ENCODE measurements at places on chromosomes 16 and 17. TPM values are rescaled to one million over a fixed set of nuclear protein-coding genes. Genes with fewer than 3 reads are reported as not detected.

DNA sequence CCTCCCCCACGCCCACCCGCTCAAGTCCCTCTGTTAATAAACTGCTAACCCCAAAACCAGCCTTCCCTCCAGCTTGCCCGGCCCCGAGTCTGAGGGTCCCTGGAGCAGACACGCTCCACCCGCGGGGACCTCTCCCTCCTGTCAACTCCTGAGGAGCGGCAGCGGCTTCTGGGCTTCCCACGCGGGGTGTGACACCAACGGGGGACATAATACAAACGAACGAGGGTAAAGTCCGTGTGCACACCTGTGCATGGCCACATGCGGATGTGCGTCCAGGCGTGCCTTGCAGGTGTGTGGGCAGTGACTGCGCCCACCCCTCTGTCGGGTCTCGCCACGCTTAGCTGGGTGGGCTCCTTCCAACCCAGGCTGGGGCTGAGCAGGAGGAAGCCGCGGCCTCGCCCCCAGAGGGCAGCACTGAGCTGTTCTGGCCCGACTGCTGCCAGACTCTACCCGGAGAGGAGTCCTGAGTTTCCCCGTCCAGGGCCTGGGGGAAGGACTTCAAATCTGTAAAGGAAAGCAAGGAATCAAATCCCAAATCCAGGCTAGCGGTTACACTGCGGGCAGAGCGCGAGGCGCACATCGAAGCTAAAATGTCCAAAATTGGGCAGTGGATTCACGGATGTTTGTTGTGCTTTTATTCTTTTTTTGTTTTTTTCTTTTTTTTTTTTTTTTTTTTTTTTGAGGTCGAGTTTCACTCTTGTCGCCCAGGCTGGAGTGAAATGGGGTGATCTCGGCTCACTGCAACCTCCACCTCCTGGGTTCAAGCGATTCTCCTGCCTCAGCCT is 24.2 kb upstream of the KRT17 start:
- DNase-seq: peak; percentile 87
- no peaks in the 10 kb centered on the region for H3K27me3 ChIP-seq
- peak overlapping the region; percentile 38 for H3K4me3 ChIP-seq
- peaks cover 12% of the 10 kb centered on the region for H3K4me1 ChIP-seq

DNA sequence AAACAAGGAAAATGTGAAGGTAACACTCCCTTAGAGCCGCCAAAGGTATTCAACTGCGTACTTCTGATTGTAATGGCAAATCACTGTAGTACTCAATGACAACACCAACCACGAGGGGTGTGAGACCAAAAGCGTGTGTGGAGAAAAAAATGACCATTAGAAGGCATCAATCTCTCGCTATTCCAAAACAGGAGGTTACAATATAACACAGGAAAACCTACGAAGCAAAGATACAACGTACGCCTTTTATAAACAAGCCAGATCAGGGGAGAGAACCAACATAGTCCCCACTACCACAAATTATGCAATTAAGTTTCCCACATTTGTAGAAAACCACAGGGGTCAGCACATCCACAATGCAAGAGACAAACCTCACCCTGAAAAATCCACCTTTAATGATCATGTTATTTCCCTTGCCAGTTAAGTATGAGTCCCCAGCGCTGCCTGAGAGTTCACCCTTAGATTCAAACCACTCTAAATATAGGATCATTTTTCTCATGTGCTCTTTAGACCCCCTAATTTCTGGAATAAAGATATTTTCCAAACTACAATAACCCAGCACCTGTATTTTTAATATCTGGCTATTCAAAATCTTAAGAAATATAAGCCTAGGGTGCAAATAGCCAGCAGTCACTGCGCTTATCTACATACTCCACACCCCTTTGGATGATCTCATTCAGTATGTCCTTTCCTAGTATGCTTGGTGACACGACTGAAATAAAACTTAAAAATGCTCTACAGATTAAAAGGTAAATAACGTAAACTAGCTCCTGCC is 12.4 kb downstream of the TEX14 start:
- no peak overlapping the region for H3K4me3 ChIP-seq
- H3K27ac ChIP-seq: no peak overlapping the region
- H3K4me1 ChIP-seq: no peaks in the 10 kb centered on the region
- H3K36me3 ChIP-seq: no peaks in the 10 kb centered on the region
- DNase-seq: no peak

NPIPA7 gene
- total RNA-seq: 1.8 TPM

SCNN1G gene
- not detected for total RNA-seq

NPIPA2 gene
- total RNA-seq: 1.00 TPM

GRCh38 chr16:71230122-71230845 is at the start of gene HYDIN:
TSS of gene HYDIN (minus strand) at chr16:71230722. CDS start at chr16:71186895, 43,827 bp downstream.
- H3K4me1 ChIP-seq: no peaks in the 10 kb centered on the region
- peak; percentile 56 for DNase-seq
- H3K36me3 ChIP-seq: no peaks in the 10 kb centered on the region
- H3K27me3 ChIP-seq: no peaks in the 10 kb centered on the region

DNA sequence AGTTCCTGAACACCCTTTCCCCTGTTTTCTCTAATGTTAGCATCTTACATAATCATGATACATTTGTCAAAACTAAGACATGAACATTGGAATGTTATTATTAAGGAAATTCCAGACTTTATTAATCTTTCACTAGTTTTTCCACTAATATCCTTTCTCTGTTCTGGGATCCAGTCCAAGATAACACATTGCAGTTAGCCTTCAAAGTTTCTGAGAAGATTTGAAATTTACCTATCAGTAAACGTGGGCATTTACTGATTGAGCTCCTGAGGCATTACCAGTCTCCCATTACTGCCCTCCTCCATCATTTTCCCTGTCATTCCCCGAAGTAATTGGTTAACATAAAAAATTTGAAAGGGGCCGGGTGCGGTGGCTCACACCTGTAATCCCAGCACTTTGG is 5.7 kb upstream of the CD300LG start:
- H3K36me3 ChIP-seq: no peaks in the 10 kb centered on the region
- DNase-seq: no peak
- H3K4me1 ChIP-seq: no peaks in the 10 kb centered on the region
- no peak overlapping the region for H3K27ac ChIP-seq
- no peaks in the 10 kb centered on the region for H3K27me3 ChIP-seq

GRCh38 chr16:10141671-10142070 is 40.6 kb downstream of the GRIN2A start:
- H3K4me1 ChIP-seq: no peaks in the 10 kb centered on the region
- H3K27ac ChIP-seq: no peak overlapping the region
- H3K27me3 ChIP-seq: no peaks in the 10 kb centered on the region
- H3K36me3 ChIP-seq: no peaks in the 10 kb centered on the region
- DNase-seq: no peak
- H3K4me3 ChIP-seq: no peak overlapping the region

DNA sequence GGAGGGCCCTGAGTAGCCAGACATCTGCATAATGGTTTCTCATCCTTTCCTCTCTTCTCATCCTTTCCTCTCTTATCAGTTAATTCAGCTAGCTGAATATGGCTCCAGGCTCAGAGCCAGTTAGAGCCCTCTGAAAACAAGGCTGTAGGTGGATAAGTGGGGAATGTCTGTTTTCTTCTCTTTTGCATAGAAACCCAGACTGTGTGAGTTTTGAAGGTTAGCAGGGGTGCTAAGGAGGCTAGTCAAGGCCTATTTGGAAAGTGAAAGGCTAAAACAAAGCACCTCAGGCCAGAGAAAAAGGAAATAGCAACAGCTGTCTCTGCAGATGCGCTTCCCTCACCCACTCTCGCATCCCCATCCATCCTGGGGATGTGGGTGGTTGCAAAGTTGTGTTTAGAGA is 420.9 kb downstream of the SHISA9 start:
- no peak overlapping the region for H3K4me3 ChIP-seq
- H3K36me3 ChIP-seq: no peaks in the 10 kb centered on the region
- H3K27ac ChIP-seq: no peak overlapping the region
- no peaks in the 10 kb centered on the region for H3K27me3 ChIP-seq
- no peak for DNase-seq

DNA sequence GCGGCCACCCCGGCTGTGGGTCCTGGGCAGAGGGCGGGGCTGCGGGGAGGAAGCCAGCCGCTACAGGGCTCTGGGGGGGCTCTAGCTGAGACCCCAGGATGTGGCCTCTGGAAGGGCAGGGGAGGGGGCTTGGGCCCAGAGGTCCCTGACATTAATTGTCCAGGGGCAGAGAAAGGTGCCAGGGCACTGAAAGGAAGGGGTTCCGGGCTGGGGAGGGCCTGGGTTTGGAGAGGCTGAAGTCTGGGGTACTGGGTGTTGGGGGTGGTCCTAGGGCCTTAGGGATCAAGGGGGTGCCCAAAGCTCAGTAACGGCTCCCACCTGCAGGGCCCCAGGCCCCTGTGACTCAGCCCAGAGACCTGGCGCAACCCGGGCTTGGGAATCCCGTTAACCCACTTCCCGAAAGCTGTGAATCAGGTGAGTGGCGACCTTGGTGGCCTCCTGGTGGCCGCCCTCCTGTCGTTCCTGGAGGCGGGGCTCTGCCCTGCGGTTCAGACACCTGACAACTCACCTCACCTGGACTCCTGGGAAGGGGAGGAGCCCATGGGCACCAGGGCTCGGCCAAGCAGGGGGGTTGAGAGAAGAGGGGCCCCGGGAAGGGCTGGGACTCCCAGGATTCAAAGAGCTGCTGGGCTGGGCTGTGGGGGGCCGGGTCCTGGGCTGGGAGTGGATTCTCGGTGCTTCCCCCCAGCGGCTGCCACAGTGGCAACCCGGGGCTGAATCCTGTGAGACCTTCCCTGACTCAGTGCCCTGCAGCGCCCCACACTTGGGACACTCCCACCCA is 465 bp upstream of the PRSS22 start:
- no peaks in the 10 kb centered on the region for H3K4me1 ChIP-seq
- no peaks in the 10 kb centered on the region for H3K27me3 ChIP-seq
- H3K4me3 ChIP-seq: no peak overlapping the region
- no peak for DNase-seq
- no peaks in the 10 kb centered on the region for H3K36me3 ChIP-seq
- H3K27ac ChIP-seq: no peak overlapping the region

TMC6 gene
- total RNA-seq: 15.8 TPM

TMEM186 gene
- total RNA-seq: 9.4 TPM

SLFN11 gene
- 7.8 TPM for total RNA-seq

- peaks cover 56% of the 10 kb centered on the region for H3K36me3 ChIP-seq
- H3K27ac ChIP-seq: no peak overlapping the region
- no peak for DNase-seq
- no peaks in the 10 kb centered on the region for H3K4me1 ChIP-seq
- H3K4me3 ChIP-seq: no peak overlapping the region
These were observed 8.6 kb upstream of the DHRS13 start for GRCh38 chr17:28911411-28912045.

SYT17 gene
- 14.1 TPM for total RNA-seq

ARHGAP27 gene
- 7.4 TPM for total RNA-seq

GRCh38 chr17:35864853-35865252 is 3.8 kb downstream of the HEATR9 start:
- H3K27me3 ChIP-seq: no peaks in the 10 kb centered on the region
- H3K4me3 ChIP-seq: no peak overlapping the region
- no peaks in the 10 kb centered on the region for H3K36me3 ChIP-seq
- H3K27ac ChIP-seq: no peak overlapping the region

DNA sequence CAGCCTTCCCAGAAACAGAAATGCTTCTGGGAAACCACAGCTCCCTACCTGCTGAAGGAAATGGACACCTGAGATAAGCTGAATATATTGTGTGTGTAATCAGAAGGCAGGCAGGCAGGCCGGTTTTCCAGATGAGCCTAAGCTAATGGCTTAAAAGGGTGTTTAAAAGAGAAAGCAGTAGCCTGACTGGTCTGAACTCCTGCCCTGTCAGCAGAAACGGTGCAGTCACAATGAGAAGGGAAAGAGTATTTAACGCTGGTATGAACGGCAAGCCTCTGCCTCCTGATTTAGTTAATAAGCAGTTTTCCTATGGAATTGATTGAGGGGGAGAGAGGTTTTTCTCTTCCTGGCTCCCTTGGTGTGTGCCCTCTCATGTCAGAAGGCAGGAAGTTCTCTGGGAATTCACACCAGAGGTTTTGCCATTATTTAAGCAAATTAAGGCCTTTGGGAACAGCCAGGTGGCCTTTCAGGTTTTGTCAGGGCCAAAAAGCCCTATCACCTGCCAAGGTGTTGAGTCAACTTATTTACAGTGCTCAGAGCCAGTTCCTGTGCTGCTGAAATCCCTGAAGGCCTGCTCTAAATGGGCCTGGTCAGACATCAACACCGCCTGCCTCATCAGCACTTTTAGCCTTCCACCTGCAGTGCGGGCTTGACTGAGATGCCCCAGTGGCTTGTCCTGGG is 41.6 kb downstream of the CDH1 start:
- H3K4me1 ChIP-seq: no peaks in the 10 kb centered on the region
- H3K27ac ChIP-seq: peak overlapping the region; percentile 92
- no peaks in the 10 kb centered on the region for H3K27me3 ChIP-seq

KRT40 gene
- total RNA-seq: not detected

GRCh38 chr16:8682551-8683259 is 8.3 kb downstream of the ABAT start:
- H3K36me3 ChIP-seq: no peaks in the 10 kb centered on the region
- no peak for DNase-seq
- no peaks in the 10 kb centered on the region for H3K27me3 ChIP-seq
- H3K27ac ChIP-seq: no peak overlapping the region

GRCh38 chr16:67100569-67101310 is 9.0 kb upstream of the PHAF1 start:
- DNase-seq: no peak
- no peaks in the 10 kb centered on the region for H3K4me1 ChIP-seq
- no peaks in the 10 kb centered on the region for H3K27me3 ChIP-seq
- peaks cover 8% of the 10 kb centered on the region for H3K36me3 ChIP-seq
- H3K27ac ChIP-seq: no peak overlapping the region

C1QL1 gene
- not detected for total RNA-seq

DNA sequence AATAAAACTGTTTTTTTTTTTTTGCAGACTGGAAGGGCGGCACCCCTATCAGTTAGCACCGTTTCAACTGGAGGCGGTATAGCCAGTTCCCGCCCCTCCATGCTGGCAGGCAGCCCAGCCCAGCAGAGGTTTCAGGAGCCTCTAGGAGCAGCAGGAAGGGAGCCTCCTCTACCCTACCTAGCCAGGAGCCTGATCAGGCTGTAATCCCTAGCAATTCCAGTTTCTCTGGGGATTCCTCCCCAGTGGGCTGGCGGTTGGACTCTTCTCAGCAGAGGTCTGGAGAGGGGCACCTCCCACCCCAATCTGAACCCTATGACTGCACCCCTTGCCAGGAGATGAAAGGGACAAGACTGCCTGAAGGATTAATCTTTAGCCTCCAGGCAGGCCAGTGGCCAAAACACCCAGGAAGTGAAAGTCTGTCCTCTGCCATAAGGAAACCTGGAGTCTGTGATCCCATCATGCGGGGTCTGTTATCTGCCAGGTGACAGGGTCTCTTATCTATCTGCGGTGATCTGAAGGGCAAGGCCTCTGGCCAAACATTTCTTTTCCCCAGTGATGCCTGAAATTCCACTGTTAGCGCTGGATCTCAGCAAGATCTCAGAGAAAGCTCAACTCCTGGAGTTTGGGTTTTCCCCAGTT is 4.9 kb upstream of the CDH1 start:
- no peak overlapping the region for H3K27ac ChIP-seq
- H3K4me1 ChIP-seq: no peaks in the 10 kb centered on the region
- H3K27me3 ChIP-seq: no peaks in the 10 kb centered on the region
- no peak overlapping the region for H3K4me3 ChIP-seq

RNFT1 gene
- 19.4 TPM for total RNA-seq

GRCh38 chr16:11757671-11758545 is 15.3 kb upstream of the TXNDC11 start:
- no peaks in the 10 kb centered on the region for H3K27me3 ChIP-seq
- H3K36me3 ChIP-seq: peaks cover 8% of the 10 kb centered on the region
- H3K4me1 ChIP-seq: no peaks in the 10 kb centered on the region
- no peak overlapping the region for H3K27ac ChIP-seq
- H3K4me3 ChIP-seq: no peak overlapping the region

GRCh38 chr16:28528463-28528867 is 10.3 kb downstream of the NUPR1 start:
- H3K4me3 ChIP-seq: no peak overlapping the region
- H3K36me3 ChIP-seq: no peaks in the 10 kb centered on the region
- peak overlapping the region; percentile 94 for H3K27ac ChIP-seq
- H3K4me1 ChIP-seq: no peaks in the 10 kb centered on the region
- DNase-seq: peak; percentile 56

Data from right lobe of liver (tissue), 6 donors.